ENCODE measurements at places on chromosomes 5 and 9.

- no peak for DNase-seq
Measured at GRCh38 chr9:129854588-129855110, 19.4 kb downstream of the USP20 start.

DNA sequence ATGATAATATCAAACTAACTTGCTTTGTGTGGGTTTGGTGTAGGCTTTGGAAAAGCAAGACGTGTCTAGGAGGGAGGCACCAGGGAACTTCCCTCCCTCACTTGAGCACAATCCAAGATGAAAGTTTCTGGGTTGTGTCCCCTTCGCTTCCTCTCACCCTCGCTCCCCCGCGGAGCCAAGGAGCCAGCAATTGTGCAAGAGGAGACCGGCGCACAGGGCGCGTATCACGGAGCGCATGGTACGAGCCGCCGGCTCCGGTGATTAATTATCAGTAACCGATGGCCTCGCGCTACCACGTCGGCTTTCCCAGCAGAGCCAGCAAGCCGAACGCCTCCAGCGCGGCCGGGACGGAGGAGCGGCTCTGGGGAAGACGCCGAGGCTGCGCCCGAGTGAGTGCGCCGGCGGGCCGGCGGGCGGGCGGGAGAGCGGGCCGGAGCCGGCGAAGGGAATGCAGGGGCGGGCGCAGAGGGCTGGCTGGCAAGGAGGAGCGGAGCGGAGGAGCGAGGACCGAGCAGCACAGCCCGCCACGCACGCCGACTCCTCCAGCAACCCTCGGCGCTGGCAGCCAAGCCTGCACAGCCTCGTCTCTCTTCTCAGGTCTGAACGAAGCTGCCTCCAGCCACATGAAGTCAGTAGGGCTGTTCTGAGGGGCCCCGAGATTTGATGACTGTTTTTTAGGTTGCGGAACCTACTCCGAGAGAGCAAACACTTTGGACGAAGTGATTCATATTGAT lies 143.6 kb downstream of the BNC2 start:
- DNase-seq = peak; percentile 88

DNA sequence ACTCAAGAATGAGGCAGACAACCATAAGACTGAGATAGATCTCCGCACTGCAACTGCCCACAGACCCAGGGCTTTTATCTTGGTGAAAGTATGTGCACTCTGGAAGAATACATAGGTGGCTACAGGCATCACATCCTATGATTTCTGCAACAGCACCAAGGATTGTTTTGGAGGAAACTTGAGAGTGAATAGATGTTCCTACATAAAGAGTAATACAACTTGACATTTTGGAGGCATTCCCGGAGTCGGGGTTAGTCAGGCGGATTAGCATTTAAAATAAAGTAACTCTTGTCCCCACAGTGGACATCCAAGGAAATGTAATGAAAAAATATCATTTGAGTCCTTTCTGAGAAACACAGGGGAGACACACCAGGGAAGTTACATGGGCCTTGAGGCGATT lies 26.7 kb downstream of the TMEM174 start:
- DNase-seq = no peak

DNA sequence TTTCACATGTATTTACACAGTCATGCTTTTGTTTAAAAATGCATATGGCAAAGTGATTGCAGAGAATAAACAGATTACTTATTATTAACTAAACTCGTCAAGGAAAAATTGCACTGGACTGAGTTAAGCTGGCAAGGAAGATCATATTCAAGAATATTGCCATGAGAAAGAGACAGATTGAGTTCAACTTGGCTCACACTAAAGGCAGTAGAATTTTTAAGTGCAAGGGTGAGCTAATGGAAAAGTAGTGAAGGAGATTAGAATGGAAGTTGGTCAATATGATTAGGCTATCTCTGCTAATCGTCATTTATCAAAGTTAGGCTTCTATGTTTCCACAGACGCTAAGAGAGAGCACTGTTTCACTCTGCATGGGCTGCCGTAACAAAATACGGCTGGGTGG lies 557.6 kb downstream of the PRR16 start:
- no peak for DNase-seq

DNA sequence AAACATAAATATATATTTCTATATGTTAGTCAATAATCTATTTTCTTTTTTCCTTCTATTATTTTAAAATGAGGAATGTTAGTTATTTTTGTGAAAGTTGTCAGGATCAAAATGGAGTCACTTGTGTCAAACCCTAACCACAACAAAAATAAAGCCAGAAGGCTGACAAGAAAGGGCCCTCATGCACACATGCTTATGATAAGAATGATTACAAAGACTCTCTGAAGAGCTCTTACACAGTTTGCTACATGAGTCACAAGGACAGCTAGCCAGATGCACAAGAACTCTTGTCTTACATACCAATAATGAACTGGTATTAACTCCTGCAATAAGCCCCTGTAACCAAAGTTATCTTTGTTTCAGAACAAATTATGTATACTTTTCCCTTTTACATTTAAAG lies 64.7 kb downstream of the GGTA1 start:
- DNase-seq = no peak

DNA sequence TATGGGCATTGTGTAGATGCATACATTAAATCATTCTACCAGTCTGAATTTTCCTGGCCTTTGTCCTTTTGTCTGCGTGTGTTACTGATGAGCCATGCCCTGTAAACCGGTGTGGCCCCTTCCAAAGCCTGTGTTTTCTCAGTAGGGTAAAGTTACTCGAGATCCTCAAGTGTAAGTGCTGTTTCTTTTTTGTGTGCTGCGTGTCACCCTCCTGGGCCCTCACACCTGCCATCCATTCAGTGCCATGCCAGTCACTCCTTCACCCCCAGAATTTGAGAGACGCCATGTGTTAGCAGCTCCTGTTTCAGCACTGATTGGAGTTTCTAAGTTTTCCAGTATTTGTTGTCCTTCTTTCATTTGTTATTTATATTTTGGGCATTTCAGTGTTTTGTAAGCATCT lies 288.2 kb downstream of the FANCC start:
- DNase-seq = no peak

DNA sequence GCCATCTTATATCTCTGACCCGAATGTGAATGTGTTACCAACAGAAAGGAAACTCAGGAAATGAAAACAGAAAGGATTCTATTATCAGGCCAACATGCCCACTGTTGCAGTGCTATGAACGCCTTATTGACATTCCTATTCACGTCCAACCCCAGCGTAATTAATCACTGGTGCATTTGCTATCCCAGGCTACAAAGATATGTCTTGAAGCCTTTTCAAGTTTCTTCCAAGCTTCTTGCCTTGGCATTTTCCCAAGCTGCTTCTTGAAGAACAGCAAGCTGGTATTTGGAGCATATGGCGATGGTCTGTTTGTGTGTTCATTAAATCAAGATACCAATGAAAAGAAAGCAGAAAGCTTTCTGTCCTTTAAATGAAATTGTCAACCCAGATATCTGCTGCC lies 579.2 kb upstream of the ZNF462 start:
- no peak for DNase-seq

DNA sequence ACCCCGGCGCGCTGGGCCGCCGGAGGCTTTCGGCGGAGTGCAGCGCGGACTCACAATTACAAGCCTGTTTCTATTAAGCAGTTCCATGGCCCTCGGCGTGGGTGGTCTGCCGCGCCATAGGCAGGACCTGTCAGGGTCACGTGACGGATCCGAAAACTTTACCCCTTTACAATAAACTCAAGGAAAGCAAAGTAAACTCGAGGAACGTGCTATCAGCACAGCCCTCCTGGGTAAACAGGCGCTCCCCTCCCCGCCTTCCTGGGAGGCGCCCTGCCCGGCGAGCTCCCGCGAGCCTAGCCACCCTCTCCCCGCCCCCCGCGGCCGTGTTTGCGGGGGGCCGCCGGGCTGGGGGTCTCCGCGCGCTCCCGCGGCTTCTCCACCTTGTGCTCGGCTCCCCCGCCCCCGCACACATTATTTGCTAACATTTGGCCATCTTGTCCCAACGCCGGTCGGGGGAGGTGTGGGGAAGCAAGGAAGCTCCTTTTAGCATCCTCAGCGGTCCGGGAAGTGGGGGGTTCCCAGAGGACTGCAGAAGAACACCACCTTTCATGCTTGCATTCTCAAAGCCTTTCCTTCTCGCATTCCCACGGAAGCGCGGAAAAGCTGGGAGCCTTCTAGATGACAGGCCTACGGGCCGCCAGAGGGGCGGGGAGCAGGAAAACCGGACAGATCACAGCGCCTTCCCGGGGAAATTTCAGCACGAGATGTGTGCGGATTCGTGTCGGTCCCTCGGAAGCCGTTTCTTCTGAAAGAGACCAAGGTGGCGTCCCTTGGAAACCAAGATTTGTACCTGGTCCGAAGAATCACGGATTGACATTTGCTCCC lies at the start of gene PTCH1:
Gene PTCH1 (minus strand): TSS at position 238 of the 825 bp plus-strand sequence.
- DNase-seq = no peak

- no peak for DNase-seq
Measured at GRCh38 chr9:76528056-76528455, 69.1 kb downstream of the GCNT1 start.

DNA sequence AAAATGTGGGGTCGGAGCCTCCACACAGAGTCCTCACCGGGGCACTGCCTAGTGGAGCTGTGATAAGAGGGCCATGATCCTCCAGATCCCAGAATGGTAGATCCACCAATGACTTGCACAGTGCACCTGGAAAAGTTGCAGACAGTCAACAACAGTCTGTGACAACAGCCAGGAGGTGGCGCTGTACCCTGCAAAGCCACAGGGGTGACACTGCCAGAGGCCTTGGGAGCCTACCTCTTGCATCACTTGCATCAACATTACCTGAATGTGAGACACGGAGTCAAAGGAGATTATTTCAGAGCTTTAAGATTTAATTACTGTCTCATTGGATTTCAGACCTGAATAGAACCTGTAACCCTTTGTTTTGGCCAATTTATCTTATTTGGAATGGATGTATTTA lies 614.1 kb upstream of the CDH9 start:
- no peak for DNase-seq

GRCh38 chr9:90827181-90827871 lies 25.7 kb downstream of the SYK start:
- no peak for DNase-seq

DNA sequence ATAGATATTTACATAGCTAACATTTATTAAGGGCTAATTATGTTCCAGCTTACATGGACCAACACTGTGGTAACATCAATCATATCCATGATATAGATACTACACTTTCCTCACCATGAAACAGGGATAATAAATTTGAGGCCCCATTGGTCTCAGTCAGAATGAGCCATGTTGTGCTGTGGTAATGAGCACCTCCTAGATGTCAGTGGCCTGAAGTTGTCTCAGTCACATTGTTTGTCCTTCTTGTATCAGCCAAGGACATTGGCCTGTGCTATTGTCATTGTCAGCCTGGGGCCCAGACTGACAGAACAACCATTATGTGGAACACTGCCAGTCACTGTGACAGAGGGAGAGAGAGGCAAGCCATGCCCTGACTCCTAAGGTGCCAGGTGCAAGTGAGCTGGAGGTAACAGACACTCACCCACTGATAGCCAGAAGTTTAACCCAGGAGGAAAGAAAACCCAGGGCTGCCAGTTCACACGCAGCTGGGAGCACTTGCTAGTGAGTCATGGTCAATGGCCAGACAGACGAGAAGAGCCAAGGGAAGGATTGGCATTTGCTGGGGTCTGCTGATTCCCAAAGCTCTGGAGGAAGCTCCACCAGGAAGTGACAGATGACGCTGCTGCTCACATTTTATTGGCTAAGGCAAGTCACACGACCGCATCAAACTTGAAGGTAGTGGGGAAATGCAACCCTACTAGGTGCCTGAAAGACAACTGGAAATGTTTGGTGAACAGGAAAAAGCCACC lies 224.2 kb downstream of the MELK start:
- no peak for DNase-seq

- DNase-seq = no peak
Measured at GRCh38 chr9:75906531-75906930, 16.1 kb downstream of the PCSK5 start.

- DNase-seq = no peak
Measured at GRCh38 chr9:33687779-33688178, 107.6 kb upstream of the PRSS3 start.

- DNase-seq = no peak
Measured at GRCh38 chr9:134099123-134099761, 31.4 kb upstream of the BRD3 start.

DNA sequence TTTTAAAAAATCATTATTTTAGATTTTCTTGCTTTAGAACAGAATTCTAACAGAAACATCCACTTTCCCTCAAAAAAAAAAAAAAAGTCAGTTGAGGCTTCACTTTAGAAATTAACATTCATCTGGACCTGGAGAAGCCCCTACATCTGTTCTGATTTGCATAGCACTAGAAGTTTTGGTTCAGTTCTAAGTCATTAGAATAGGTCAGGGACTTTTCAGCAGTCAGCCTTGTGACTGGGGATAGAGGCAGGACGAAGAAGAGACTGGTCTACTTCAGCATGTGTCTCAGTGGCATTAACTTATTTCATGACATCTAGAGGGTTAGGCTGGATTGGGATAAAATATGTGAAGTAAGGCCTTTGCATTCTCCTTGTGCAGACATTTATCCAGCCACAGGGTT lies 215.8 kb upstream of the DAB2 start:
- DNase-seq = no peak

DNA sequence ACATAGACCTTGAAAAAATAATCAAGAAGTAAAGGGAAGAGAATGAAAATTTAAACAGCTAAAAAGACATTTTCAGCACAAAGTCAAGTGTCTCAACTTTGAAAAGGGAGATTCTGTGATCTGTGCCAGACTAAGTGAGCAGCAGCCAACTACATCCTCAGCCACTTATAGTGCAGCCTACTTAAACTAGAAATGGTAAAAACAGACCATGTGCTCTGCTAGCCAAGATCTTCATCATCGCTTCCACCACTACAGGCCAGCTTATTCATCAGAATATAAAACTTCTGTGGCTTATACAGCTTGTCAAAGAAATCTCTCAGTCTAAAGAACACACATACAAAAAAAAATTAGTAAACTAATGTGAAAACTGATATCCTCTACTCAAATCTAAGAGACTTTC lies 63.5 kb downstream of the CEMIP2 start:
- DNase-seq = no peak

DNA sequence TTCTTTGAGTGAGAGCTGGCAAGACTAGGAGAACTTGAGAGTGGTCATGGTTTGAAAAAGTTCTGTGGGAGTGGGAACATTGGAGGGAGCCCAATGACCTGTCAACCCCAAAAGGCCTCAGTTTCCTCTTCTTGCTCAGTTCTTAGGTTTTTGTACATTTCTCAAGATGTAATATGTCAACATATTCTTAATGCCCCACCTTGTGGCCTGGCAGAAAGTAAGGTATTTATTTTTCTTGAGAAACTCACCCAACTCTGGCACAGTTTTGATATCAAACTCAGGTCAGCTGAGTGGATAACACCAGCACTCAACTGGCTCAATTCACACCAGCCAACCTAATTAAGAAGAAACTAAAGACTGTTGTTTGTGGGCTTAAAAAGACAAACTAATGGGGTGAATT lies 123.0 kb upstream of the SLC27A6 start:
- DNase-seq = no peak

DNA sequence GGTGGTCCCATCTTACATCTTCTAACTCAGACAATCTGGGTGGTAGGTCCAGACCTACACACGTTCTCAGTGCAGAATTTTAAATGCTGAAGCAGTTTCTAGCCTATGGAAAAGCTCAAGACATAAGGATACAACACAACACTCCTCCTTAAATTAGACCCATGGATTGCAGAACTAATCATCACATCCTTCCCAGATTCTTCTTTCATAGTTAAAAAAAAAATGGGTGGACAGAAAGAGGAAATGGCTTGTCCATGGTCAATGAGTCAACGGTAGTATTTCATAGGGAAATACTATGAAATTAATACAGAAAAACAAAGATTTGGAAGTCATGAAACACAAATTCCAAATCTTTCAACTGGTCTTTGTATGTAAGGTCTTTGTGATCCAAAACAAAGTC lies 106.9 kb downstream of the PAPPA start:
- DNase-seq = no peak

Data from Right ventricle myocardium inferior (tissue), 1 donor.